ENCODE measurements at places on chromosomes 5 and 9. TPM values are rescaled to one million over a fixed set of nuclear protein-coding genes. Genes with fewer than 3 reads are reported as not detected.

The PCDHA2 gene
- not detected for total RNA-seq

The IFNA13 gene
- total RNA-seq: not detected

The NR6A1 gene
- 1.1 TPM for total RNA-seq

The EPB41L4A gene
- 29.1 TPM for total RNA-seq

The FOXD4L6 gene
- total RNA-seq: 0.33 TPM

The KIF12 gene
- total RNA-seq: 0.10 TPM

The GRXCR2 gene
- total RNA-seq: not detected

The LCN9 gene
- total RNA-seq: not detected

The OBP2B gene
- total RNA-seq: not detected

The ADRA1B gene
- total RNA-seq: 0.33 TPM

The OLFM1 gene
- total RNA-seq: 0.98 TPM

The WWC1 gene
- not detected for total RNA-seq

The PCDHGC4 gene
- 2.3 TPM for total RNA-seq
